ENCODE measurements at places on chromosomes 7 and 10.

- H3K36me3 ChIP-seq, result no peaks in the 10 kb centered on the region
- H3K4me1 ChIP-seq, result no peaks in the 10 kb centered on the region
- H3K4me3 ChIP-seq, result no peak overlapping the region
These were observed 52.3 kb upstream of the ARMC3 start for GRCh38 chr10:22875581-22875980.

- H3K4me3 ChIP-seq, result no peak overlapping the region
- H3K27me3 ChIP-seq, result no peaks in the 10 kb centered on the region
- no peaks in the 10 kb centered on the region for H3K36me3 ChIP-seq
- H3K27ac ChIP-seq, result no peak overlapping the region
These were observed 77.2 kb upstream of the PDGFA start for GRCh38 chr7:596819-597182.

GRCh38 chr10:88392222-88392621 lies 190.9 kb downstream of the RNLS start:
- H3K27me3 ChIP-seq, result no peaks in the 10 kb centered on the region
- DNase-seq, result no peak
- no peak overlapping the region for H3K27ac ChIP-seq
- no peaks in the 10 kb centered on the region for H3K36me3 ChIP-seq

DNA sequence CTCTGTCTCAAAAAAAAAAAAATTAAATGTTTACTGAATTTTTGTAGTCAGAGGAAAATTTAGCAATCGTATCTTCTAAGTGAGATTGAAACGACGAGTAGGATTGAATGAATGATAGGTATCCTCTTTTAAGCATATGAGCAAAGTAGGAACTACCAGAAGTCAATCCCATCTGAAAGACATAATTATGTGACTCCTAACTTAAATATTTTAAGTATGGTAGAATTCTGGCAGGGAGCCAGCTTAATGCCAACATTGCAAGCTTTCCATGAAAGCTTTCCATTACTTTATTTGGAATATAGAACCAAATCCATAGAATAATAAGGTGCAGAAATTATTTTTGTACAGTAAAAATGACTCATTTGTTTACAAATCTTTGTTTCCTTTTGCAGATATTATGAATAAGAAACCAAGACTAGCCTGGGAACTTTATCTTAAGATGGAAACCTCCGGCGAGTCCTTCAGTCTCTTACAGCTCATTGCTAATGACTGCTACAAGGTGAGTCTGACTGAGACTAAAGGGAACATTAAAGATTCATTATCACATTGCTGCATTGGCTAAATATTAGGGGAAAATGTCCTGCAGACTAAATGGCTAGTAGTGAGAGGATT lies 50.2 kb upstream of the UBN2 start:
- peak; percentile 32 for DNase-seq
- no peak overlapping the region for H3K27ac ChIP-seq
- H3K4me1 ChIP-seq, result no peaks in the 10 kb centered on the region
- H3K27me3 ChIP-seq, result no peaks in the 10 kb centered on the region

- H3K27me3 ChIP-seq, result no peaks in the 10 kb centered on the region
- no peak for DNase-seq
- no peak overlapping the region for H3K4me3 ChIP-seq
These were observed 89.1 kb downstream of the KIAA1549 start for GRCh38 chr7:138892006-138892630.

- no peaks in the 10 kb centered on the region for H3K27me3 ChIP-seq
- no peak overlapping the region for H3K27ac ChIP-seq
- no peak overlapping the region for H3K4me3 ChIP-seq
- H3K36me3 ChIP-seq, result peaks cover 5% of the 10 kb centered on the region
- H3K4me1 ChIP-seq, result peaks cover 12% of the 10 kb centered on the region
These were observed 11.4 kb upstream of the SCART1 start for GRCh38 chr10:133442191-133442966.

GRCh38 chr7:32941181-32941580 lies 16.1 kb upstream of the FKBP9 start:
- no peaks in the 10 kb centered on the region for H3K27me3 ChIP-seq
- H3K4me1 ChIP-seq, result no peaks in the 10 kb centered on the region
- H3K36me3 ChIP-seq, result no peaks in the 10 kb centered on the region
- no peak overlapping the region for H3K27ac ChIP-seq
- H3K4me3 ChIP-seq, result peak overlapping the region; percentile 82
- peak; percentile 27 for DNase-seq

Data from mesenchymal stem cell (in vitro differentiated cells and primary cell).